ENCODE measurements at places on chromosomes 3 and 15.

DNA sequence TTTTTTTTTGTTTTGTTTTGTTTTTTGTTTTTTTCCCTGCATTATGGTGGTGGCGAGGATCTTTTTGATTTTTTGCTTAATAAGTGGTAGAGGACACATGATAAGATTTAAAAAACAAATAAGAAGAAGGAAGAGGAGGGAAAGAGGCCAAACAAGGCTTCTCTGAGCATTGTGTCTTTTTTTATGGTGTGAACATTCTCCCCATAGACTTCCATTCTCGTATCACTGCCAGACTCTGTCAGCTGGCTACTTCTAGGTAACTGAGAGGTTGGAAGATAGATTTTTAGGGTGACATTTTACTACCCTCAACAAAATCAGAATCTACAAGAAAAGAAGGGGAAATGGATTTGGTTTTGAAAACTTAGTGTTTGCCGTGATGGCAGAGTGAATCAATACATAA, 3.8 kb downstream of the NLGN1 start:
- DNase-seq: no peak

GRCh38 chr3:52226229-52226817, 878 bp upstream of the TLR9 start:
- no peak for DNase-seq

DNA sequence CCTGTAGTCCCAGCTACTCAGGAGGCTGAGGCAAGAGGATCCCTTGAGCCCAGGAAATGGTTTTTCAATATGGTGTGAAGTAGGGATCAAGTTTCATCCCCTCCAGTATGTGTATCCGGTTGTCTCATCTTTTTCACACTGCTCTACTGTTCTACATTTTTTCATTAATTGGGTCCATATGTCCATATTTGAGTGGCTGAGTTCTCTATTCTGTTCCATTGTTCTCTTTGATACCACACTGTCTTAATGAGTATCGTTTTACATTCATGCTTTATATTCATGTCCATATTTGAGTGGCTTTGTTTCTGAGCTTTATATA, 81.6 kb upstream of the LRRFIP2 start:
- no peak for DNase-seq

GRCh38 chr3:52072020-52072419, 15.6 kb upstream of the DUSP7 start:
- DNase-seq: no peak

DNA sequence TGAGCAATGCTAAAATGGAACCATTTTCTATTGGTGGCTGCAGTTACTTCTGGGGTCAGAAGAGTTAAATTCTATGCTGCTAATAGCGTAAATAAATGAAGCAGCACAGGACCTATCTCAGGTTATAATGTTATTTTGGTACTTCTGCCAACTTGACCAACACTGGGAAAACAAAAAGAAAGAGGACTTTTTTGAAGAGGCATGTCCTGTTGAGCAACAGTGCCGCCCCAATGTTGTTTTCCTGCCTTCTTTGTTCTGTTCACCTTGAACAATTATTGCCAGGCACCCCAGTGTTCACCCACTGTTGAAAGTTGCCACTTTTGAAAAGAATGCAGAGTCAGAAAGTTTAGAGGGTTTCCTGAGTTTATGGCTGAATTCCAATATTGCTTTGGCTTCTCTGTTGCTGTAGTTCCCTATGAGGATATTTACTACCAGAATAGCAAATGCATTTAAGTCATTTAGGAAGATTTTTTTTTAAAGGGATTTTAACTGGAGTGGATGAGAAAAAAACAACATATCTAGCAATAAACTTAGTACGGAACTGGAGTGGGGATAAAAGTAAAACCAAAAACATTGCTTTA, 679.0 kb upstream of the DPPA4 start:
- no peak for DNase-seq

All from osteocyte (in vitro differentiated cells).